Natural killer cell (primary cell): ENCODE measurements at places on chromosomes 5 and 9. TPM values are rescaled to one million over a fixed set of nuclear protein-coding genes. Genes with fewer than 3 reads are reported as not detected.

DNA sequence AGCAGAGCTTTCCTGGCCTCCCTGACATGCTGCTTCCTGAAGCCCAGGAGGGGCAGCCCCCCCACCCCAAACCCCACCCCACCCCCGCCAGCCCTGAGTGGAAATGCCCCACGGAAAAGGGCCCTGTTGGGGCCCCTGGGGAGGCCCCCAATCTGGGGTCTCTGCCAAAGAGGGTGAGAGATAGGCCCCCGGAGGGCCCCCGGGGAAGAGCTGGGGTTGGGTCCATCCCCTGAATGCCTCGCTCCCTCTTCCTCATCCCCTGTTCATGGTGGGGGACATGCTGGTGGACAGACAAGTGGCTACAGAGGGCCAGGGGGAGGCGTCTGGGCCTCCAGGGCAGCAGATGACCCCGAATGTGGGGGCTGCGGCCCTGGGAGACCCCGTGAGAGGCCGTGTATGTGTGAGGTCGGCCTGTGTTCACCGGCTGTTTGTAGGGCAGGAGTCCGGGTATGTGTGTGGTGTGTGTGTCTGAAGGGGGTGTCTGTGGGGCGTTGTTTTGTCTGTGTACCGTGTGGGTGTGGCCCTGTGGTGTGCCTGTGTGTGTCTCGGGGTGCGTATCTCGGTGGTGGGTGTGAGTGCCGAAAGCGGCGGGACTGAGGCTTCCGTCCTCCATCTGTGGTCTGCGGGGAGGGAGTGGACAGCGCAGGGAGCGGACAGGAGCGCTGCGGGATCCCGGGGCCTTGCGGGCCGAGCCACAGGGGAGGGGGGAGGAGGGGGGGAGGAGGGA lies 11.3 kb downstream of the C9orf50 start:
- H3K4me1 ChIP-seq, result peaks cover 47% of the 10 kb centered on the region
- H3K27me3 ChIP-seq, result no peaks in the 10 kb centered on the region
- H3K27ac ChIP-seq, result peak overlapping the region; percentile 88
- H3K4me3 ChIP-seq, result peak overlapping the region; percentile 12

SPATA31D4 gene
- total RNA-seq, result not detected

LRRC14B gene
- not detected for total RNA-seq

GRCh38 chr5:4531756-4532704 lies 608.1 kb upstream of the ADAMTS16 start:
- DNase-seq, result no peak
- no peak overlapping the region for H3K4me3 ChIP-seq
- no peaks in the 10 kb centered on the region for H3K4me1 ChIP-seq

GRCh38 chr9:16414451-16414850 lies 456.0 kb downstream of the BNC2 start:
- H3K4me1 ChIP-seq, result no peaks in the 10 kb centered on the region
- DNase-seq, result no peak
- no peaks in the 10 kb centered on the region for H3K36me3 ChIP-seq
- no peaks in the 10 kb centered on the region for H3K27me3 ChIP-seq
- no peak overlapping the region for H3K4me3 ChIP-seq

- no peaks in the 10 kb centered on the region for H3K4me1 ChIP-seq
- no peaks in the 10 kb centered on the region for H3K27me3 ChIP-seq
These were observed 44.7 kb downstream of the CDC14B start for GRCh38 chr9:96574931-96575351.

SYK gene
- 75.5 TPM for total RNA-seq

DNA sequence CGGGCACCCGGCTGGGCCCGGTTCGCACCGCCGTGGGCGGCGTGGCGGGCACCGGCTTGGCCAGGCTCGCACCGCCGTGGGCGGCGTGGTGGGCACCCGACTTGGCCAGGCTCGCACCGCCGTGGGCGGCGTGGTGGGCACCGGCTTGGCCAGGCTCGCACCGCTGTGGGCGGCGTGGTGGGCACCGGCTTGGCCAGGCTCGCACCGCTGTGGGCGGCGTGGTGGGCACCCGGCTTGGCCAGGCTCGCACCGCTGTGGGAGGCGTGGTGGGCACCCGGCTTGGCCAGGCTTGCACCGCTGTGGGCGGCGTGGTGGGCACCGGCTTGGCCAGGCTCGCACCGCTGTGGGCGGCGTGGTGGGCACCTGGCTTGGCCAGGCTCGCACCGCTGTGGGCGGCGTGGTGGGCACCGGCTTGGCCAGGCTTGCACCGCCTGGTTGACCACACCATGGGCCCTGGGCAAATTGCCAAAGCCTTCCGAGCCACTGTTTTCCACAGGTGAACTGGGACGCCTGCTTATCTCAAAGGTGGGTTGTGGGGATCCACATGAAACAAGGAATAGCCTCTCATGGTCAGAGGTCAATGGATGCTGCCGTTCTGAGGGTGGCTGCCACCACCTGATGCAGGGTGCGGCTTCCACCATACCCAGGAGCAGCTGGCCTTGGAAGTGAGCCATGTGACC lies 28.2 kb downstream of the ADAMTSL2 start:
- H3K36me3 ChIP-seq, result no peaks in the 10 kb centered on the region
- peaks cover 9% of the 10 kb centered on the region for H3K27me3 ChIP-seq
- H3K4me1 ChIP-seq, result peaks cover 29% of the 10 kb centered on the region
- no peak overlapping the region for H3K27ac ChIP-seq
- H3K4me3 ChIP-seq, result no peak overlapping the region
- DNase-seq, result no peak

- H3K27ac ChIP-seq, result no peak overlapping the region
- no peaks in the 10 kb centered on the region for H3K4me1 ChIP-seq
- no peak overlapping the region for H3K4me3 ChIP-seq
- no peak for DNase-seq
- H3K27me3 ChIP-seq, result no peaks in the 10 kb centered on the region
- H3K36me3 ChIP-seq, result no peaks in the 10 kb centered on the region
These were observed 104.7 kb downstream of the CMYA5 start for GRCh38 chr5:79794347-79794746.

GRCh38 chr5:5487585-5488360 lies 65.3 kb downstream of the ICE1 start:
- H3K4me3 ChIP-seq, result no peak overlapping the region
- peaks cover 13% of the 10 kb centered on the region for H3K4me1 ChIP-seq
- no peaks in the 10 kb centered on the region for H3K27me3 ChIP-seq

- H3K4me1 ChIP-seq, result no peaks in the 10 kb centered on the region
- H3K4me3 ChIP-seq, result no peak overlapping the region
- H3K27ac ChIP-seq, result no peak overlapping the region
These were observed 64.8 kb downstream of the GDNF start for GRCh38 chr5:37774912-37775483.

DNA sequence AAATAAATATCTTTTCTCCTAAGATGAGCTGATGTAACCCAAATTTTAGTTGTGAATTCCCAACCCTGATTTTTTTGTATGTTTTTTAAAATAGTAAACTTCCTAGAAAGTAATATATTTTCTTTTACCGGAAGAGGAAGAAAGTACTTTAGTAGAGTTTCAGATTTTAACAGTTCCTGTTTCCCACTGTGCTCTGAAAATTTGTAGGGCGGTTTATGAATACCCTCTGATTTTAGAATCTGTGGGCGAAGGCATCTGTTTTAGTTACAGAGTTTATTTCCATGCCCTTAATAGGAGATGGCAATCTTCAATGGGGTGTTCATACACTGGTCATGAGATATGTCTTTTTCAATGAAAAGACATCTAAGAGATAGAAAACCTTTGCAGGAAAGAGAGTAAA lies 3.7 kb upstream of the HOMER1 start:
- peaks cover 9% of the 10 kb centered on the region for H3K27me3 ChIP-seq
- H3K36me3 ChIP-seq, result no peaks in the 10 kb centered on the region
- no peak overlapping the region for H3K27ac ChIP-seq
- H3K4me3 ChIP-seq, result no peak overlapping the region
- peaks cover 14% of the 10 kb centered on the region for H3K4me1 ChIP-seq
- DNase-seq, result no peak

CDH18 gene
- total RNA-seq, result not detected

PHF19 gene
- 47.8 TPM for total RNA-seq
